GM03348 (cell line): ENCODE measurements at places on chromosomes 12 and 14.

GRCh38 chr12:28178775-28179174 is 11.5 kb upstream of the CCDC91 start:
- no peak for DNase-seq

DNA sequence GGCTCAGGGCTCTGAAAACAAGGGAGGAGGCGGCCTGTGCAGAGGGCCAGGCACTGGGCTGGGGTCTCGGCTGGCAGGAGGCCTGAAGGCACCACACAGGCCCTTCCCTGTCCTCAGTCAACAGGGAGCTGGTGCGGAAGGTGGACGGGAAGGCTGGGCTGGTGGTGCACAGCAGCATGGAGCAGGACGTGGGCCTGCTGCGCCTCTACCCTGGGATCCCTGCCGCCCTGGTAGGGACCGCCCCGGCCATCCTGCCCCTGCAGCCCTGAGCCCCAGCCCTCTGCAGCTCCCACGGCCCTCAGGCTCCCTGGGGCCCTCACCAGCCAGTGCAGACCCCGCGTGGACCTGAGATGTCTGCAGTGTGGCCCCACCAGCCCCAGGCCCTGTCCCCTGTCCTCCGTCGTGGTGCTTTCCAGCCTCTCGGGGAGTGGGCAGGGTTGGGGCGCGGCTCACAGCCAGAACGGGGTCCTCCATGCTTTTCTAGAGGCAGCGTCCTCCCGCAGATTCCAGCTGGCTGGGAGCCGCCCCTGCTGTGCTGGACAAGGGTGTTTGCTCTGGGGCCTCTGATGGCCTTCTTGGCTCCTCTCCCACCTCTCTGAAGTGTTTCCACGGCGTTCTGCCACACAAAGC is 18.1 kb downstream of the ASPG start:
- no peak for DNase-seq

GRCh38 chr12:45232756-45233372 is 17.0 kb downstream of the ANO6 start:
- peak; percentile 78 for DNase-seq

GRCh38 chr12:110109037-110109836 is 14.9 kb upstream of the IFT81 start:
- DNase-seq: peak; percentile 89

- peak; percentile 5 for DNase-seq
Observed at GRCh38 chr12:87687362-87687761, 341.8 kb downstream of the C12orf50 start.

DNA sequence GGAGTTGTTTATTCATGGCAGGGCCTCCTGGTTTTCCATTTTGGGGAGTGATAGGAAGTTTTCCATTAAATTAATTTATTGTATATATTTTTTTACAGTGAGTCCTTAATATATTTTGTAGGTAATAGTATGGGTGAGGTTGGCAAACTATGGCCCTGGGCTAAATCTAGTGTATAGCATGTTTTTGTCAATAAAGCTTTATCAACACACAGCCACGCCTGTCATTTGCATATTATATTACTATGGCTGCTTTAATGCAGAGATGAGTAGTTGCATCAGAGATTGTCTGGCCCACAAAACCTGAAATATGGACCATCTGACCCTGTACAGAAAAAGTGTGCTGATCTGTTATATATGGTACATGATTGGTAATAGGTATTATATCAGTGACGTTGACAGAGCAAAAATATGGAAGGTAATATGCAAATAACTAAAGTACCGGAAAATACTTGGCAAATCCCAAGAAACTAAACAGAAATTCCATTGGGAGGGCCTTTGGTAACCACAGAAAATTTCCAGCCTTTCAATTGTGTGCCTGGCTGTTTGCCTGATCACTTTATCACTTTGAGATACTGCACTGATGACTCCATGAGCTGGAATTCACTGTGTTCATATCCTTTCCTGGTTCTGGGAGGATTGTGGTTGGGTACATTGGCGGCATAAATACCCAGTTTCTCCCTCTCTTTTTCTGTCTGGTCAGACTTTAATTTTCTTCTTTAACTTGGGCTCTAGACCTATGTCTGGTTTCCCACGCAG is 61.7 kb upstream of the RFLNA start:
- peak; percentile 90 for DNase-seq

- no peak for DNase-seq
Observed at GRCh38 chr14:52069307-52070050, 620 bp upstream of the NID2 start.
